ENCODE measurements at places on chromosomes 3 and 15.

- no peak for DNase-seq
Measured at GRCh38 chr3:178233371-178234071, 302.7 kb upstream of the KCNMB2 start.

- no peak for DNase-seq
Measured at GRCh38 chr3:77059354-77059753, 19.5 kb downstream of the ROBO2 start.

DNA sequence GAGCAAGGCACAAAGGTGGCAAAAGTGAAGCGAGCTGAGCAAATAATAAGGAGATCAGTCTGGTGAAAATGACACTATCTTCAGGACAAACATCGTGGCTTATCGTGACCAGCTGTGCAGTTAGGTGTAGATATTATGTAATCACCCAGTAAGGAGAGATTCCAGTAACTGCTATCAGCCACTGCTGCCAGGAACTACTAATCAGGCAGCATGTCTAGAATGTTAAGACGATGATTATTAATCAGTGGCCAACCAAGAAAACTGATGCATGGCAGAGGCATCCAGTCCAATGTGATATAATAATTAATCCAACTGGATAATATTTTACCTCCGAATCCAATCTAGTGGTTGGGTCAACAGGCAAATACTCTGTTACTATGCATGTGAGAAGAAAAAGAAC is 252.7 kb upstream of the ZPLD1 start:
- peak; percentile 64 for DNase-seq

DNA sequence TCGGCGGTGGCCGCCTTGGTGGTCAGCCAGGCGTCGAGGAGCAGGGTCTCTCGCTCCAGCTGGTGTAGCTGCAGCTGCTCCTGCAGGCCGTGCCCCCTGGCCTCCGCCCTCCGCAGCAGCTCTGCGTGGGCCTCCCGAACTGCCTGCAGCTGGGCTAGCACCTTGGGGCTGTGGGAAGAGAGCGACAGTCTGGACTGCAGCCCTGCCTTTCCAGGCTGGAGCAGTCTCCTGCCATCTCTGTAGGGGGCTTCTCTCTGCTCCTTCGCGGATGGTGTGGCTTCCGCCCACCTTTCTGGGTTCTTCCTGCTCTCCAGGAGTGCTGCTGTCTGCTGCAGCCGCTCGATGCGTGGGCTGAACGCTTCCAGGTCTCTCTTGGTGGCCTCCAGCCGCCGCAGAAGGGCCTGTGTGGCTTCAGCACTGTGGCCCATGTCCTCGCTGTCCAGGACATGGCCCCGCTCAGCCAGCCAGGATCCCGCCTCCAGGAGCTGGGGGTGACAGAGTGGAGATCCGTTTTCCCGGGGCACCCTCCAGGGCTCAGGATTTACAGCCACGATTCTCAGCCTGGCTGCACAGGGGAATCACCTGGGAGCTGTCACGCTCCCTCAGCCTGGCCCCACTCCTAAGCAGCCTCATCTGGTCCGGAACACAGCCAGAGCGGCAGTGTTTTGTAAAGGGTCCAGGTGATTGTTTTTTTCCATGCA is 16.8 kb downstream of the PLA2G4B start:
- DNase-seq = no peak

GRCh38 chr15:42092398-42093318 is 1.7 kb downstream of the PLA2G4D start:
- DNase-seq = no peak

DNA sequence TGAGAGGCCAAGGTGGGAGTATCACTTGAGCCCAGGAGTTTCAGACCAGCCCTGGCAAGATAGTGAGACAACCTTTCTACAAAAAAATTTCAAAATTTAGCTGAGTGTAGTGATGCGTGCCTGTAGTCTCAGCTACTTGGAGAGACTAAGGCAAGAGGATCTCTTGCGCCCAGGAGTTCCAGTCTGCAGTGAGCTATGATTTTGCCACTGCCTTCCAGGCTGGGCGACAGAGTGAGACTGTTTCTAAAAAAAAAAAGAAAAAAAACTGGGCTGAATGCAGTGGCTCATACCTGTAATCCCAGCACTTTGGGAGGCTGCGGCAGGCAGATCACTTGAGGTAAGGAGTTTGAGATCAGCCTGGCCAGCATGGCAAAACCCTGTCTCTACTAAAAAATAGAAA is 14.0 kb upstream of the PIK3CB start:
- no peak for DNase-seq

- DNase-seq = no peak
Measured at GRCh38 chr3:182597621-182598041, 195.7 kb upstream of the ATP11B start.

GRCh38 chr15:100691321-100691720 is 88.9 kb downstream of the ASB7 start:
- DNase-seq = no peak

DNA sequence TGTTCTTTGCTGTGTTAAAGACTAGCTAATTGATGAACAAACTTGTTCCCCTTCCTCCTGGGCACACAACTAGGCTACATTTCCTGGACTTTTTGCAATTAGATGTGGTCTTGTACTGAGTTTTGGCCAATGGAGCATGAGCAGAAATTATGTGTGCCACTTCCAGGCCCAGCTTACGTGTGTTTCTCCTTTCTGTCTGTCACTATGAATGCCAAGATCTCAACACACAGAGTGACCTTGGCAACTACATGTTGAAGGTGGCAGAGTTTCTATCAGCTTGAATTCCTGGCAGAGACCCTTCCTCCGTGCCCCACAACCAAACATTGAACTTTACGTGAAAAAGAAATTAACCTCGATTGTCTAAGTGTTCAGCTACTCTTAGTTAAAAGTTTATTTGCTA is 81.7 kb upstream of the PIAS1 start:
- no peak for DNase-seq

- no peak for DNase-seq
Measured at GRCh38 chr3:196740481-196741248, 1.0 kb downstream of the PAK2 start.

GRCh38 chr3:194283221-194284006 is 67.7 kb downstream of the CPN2 start:
- DNase-seq = no peak

DNA sequence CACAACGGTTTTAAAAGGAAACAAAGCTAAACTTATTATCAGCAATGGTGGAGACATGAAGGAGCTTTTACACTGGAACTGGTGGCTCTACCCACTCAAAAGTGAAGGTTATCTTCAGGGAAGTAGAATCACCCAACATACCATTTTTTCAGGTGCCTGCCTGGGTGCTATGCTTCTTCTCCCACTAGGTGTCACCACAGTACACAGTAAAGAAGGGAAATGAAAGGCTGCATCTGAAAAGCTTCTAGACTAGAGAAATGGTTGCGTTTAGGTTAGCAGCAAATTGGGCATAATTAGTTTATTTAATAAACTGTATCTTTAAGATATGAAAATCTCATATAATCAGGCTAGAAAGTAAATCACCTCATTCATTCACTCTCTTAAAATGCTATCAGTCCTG is 47.0 kb upstream of the SELENOK start:
- no peak for DNase-seq

DNA sequence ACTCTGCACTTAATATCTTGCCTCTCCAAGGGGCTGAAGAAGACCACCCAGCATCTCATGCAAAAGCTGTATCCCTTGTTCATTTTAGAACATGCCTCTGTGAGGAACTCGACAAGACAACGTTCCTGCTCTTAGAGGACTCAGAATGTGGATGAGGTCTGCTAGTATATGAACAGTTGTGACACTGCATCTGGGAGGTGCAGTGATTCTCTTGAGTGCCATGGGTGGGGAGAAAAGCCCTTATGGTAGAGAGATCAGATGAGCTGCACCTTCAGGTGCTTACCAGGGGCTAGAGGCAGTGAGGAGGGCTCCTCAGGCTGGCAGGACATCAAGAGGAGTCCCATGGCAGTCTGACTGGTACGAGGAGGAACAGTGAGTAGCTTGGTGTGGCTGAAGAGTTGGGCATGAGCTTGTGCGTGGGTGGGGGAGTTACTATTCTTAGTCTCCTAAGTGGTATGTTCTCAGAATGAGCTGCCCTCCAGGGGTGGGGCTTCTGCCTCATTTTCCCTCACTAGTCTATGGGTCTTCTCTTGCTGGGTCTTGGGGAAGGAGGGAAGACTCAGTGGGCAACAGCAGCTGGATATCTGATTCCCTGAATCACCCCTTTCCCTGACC is 56.7 kb upstream of the ATP2B2 start:
- DNase-seq = no peak

DNA sequence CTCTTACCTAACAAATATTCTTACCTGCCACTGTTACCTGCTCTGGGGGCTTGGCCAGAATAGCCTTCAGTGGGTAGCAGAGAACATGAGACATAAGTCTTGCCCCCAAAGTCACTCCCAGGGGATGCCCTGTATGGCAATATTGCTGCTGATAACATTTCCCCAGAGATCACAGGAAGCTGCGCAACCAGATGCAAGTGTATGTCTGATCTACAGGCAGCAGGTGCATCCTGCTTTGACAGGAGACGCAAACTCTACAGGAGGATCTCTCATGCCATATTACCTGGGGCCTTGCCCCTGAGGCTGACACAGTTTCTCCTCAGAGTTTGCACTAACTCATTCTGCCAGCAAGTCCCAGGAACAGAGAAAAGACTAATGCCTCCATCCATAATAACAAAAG is 174.4 kb upstream of the LPP start:
- DNase-seq = no peak

- DNase-seq = no peak
Measured at GRCh38 chr3:63056932-63057331, 181.7 kb upstream of the CADPS start.

- no peak for DNase-seq
Measured at GRCh38 chr15:50751394-50751793, 14.1 kb downstream of the SPPL2A start.

GRCh38 chr3:126349071-126349470 is 8.1 kb downstream of the KLF15 start:
- DNase-seq = no peak

DNA sequence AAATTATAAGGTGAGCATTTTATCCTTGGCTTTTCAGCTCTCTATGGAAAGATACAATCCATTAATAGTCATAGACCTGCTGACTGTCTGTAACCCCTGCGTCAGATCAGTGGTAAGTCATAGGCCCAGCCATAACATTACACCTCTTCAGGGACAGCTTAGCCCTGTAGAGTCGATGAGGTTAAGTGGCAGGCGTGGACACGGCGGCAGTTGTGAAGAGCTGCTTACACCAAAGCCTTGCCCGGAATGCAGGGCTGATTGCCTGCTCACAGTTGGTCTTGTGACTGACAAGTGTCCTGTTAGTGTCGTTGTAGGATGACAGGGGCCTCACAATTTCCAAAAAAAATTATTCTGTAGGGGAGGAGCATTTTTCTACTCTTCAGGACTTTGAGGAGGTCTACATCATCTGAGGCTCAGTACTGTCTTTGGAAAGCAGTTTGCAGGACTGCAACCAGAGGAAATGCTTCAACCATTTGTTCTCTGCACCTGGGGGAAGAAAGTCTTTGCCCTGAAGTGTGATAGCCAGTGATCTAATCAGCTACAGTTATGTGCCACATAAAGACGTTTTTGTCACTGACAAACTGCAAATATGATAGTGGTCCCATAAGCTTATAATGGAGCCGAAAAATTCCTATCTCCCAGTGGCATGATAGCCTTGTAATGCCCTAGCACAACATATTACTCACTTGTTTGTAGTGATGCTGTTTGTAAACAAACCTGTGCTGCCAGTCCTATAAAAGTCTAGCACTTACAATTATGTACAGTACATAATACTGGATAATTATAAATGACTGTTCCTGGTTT is 14.9 kb upstream of the SELENOT start:
- DNase-seq = no peak

GRCh38 chr3:190130696-190131095 is 10.0 kb upstream of the P3H2 start:
- no peak for DNase-seq

- no peak for DNase-seq
Measured at GRCh38 chr3:101536266-101536665, 23.3 kb upstream of the SENP7 start.

GRCh38 chr15:59553879-59554735 is 57.5 kb upstream of the GCNT3 start:
- DNase-seq = no peak

DNA sequence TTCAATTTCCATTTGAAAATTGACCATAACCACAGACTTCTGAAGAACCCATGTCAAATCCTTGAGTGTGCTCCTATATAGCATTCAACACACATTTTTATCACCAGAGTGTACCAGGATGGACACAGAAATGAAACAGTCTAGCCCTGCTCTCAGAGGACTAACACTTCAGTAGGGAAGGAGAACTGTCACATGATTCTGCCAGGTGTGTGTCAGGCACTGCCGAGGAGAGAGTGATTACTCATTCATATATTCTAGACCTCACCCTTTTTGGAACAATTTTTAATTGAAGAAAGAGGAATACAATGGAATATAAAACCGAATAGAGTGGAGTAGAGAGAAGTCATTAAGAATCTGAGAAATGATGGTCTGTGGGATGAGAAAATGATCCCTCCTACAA is 125.8 kb downstream of the ERC2 start:
- DNase-seq = no peak

- no peak for DNase-seq
Measured at GRCh38 chr15:61796056-61796455, 264.2 kb downstream of the VPS13C start.

DNA sequence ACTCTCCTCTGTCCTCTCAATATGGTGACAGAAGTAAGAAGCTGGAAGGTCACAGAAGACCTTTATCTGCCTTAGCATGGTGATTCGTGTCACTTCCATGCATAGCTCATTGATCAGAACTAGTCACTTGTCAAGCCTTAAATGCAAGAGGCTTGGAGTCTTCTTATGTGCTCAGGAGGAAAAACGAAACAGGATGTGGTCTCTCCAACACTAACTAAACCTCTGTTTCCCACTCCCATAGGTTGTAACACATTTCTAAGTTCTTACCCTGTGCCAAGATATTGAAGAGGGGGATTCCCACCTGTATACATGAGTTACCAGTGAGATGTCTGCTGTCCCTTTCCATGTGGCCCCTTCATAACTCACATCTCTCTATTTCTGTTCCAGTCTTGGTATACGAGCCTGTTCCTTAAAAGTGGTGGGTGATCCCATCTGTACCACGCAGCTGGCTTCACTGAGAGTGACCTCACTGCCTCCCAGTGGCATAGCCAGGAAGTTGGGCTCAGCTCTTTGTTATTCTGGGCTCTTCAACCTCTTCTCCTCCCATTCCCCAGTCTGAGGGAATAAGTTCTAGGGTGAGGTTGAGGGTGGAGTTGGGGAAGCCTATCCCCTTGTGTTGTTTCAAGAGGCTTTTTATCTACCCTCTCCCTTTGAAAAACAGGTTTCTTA is 203.2 kb upstream of the PPP2R3A start:
- DNase-seq = no peak

DNA sequence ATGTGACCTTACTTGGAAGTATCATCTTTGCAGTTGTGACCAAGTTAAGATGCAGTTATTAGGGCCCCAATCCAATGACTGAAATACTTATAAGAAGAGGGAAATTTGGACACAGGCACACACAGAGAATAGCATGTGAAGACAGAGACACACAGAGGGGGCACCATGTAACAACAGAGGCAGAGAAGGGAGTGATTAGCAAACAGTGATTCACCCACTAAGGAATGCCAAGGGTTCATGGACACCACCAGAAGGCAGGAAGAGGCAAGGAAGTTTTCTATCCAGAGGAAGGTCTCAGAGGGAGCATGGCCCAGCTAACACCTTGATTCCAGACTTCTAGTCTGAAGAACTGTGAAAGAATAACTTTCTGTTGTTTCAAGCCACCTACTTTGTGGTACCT is 25.0 kb downstream of the SIDT1 start:
- DNase-seq = no peak
